ENCODE measurements at places on chromosomes 16 and 17.

- DNase-seq, result no peak
These were observed 23.6 kb downstream of the TMEM204 start for GRCh38 chr16:1557074-1557473.

GRCh38 chr16:67087803-67088202, 21.9 kb upstream of the PHAF1 start:
- DNase-seq, result no peak

- DNase-seq, result no peak
These were observed 2.0 kb upstream of the SCN4A start for GRCh38 chr17:63974594-63975192.

DNA sequence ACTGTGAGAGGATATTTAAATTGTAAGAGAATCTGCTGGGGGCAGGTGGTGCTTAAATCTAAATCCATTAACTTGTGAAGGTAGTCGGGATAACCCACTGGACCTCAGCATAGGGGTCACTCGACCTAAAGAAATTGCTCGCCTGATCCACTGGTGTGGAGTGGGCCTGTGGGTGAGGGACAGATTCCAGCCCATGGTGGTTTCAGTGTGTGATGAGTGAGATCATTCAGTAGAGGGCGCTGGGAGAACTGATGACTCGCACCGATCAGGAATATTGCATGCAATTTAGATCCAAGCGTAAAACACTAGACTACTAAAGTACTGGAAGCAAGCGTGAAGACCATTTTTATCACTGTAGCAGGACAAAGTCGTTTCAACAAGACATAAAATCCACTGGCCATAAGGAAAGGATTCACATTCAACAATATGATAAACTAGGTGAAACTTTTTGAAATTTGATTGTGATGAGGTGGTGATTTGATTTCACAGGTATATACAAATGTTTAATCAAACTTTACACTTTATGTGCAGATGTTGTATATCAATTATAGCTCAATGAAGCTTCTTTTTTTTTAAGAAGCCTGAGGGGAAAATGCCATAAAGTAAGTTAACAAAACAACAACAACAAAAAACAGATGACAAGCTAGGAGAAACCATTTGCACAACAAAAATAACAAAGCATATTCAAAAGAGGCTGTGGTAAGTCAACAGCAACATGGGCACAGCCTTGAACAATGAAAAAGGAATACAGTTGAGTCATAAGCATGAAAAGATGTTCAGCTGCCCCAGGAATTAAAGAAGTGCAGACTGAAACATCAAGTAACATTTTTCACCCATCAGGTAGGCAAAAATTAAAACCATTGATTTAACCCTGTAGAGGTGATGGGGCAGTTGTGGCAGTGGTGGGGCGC, 7.5 kb upstream of the TMEM170A start:
- DNase-seq, result peak; percentile 66

GRCh38 chr16:75482434-75483205, 12.6 kb downstream of the CHST6 start:
- DNase-seq, result no peak

DNA sequence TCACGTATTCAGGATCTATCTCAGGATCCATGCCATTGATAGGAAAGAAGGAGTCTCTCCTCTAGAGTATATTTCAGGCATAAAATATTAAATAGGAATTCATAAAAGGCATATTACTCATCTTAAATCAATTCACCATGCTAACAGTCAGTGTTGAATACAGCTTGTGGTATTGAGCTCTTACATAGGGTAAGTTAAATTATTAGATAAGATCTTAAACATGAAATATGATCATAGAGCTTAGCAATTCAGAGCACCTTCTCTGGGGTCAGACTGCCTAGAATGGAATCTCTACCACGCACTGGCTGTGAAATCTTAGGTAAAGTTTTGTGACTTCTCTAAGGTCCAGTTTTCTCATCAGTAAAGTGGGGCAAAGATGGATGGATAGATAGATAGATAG, 20.7 kb downstream of the MARCHF10 start:
- DNase-seq, result no peak

DNA sequence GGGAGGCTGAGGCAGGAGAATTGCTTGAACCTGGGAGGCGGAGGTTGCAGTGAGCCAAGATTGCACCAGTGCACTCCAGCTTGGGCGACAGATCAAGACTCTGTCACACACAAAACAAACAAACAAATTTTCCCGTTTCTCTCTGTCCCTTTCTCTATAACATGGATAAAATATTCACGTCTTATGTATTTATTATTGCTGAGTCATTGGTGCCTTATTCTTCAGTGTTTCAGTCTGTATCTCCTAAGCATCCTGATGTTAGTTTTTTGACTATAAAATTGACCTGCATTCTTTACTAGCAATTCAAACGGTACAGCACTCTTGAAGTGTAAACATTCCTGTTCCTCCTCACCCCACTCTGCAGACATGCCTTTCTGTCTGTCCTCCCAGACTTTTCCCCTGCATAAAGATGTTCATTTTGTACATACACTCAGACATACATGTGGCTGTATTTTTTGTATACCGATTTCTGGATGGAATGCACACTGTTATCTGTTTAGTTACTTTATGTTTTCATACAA, 16.4 kb downstream of the DHODH start:
- no peak for DNase-seq

Data from CD4-positive, alpha-beta T cell treated with Interleukin-10 for 1 hour (primary cell).